ENCODE measurements at places on chromosomes 3 and 15.

GRCh38 chr3:46578973-46579755, 13.1 kb upstream of the LRRC2 start:
- no peak for DNase-seq

DNA sequence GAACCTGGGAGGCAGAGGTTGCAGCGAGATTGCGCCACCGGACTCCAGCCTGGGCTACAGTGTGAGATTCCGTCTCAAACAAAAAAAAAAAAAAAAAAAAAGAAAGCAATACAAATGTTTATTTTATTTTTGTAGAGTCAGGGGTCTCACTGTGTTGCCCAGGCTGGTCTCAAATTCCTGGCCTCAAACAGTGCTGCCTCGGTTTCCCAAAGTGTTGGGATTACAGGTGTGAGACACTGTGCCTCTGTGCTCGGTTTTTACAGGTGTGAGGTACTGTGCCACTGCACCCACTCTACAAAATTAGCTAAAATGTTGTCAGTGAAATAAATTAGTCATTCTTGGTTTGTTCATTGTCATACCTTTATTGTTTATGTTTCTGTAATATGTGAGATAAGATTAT, 5.5 kb downstream of the PIAS1 start:
- DNase-seq = no peak

GRCh38 chr15:57031605-57032004, 113.2 kb downstream of the TCF12 start:
- peak; percentile 37 for DNase-seq

DNA sequence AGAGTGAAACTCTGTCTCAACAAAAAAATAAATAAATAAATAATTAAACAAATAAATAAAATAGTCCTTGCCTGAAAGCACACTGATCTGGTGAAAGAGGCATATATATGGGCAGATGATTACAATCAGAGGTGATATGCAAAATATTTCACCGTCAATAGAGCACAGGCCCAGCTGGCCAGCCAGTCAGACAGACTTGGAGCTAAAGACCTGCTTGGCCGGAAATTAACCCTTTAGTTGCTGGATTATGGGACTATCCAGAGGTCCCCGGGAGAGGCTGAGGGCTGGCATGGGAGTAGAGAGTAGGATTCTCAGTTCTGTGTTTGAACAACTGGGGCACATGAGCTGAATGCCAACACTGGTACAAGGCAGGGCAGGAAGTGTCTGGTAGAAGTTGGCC, 59.1 kb upstream of the CTNNB1 start:
- DNase-seq = no peak

DNA sequence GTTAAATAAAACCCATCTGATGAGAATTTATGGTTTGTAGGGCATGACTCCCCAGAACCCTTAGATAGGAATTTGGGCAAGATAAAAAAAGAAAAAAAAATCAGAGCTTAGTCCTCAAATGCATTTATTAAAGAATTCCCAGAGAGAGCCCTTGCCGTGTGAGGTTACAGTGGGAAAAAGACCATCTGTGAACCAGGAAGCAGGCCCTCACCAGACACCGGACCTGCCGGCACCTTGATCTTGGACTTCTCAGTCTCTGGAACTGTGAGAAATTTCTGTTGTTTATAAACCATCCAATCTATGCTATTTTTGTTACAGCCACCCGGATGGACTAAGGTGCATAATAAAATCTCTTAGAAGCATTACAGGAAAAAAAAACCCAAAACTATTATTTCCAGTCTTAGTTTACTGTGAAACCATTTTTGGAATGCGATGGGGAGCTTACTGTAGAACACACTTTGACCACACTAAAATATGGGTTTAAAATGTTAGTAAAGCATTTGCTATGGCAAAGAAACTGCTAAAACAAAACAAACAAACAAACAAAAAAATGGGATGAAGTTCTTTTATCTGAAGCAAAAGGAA, 72.2 kb downstream of the LEKR1 start:
- DNase-seq = no peak

DNA sequence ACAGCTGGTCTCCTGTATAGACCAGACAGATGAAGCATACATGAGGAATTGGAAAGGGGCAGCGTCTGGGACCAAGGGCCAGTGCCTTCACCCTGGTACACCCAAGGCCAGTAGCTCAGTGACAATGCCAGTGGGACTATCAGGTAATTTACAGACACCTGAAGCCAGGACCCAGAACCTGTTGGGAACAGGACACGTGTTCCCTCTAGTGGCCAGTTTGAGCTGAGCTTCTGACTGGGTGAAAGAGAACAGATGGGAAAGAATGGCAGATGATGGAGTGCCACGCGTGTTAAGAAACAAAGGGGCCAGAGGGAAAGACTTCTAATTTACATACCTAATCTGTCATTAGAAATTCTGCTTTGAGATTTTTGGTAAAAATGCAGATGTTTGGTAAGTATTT, 5.1 kb upstream of the SLC25A38 start:
- peak; percentile 13 for DNase-seq

GRCh38 chr3:102471001-102471400, 36.2 kb downstream of the ZPLD1 start:
- no peak for DNase-seq

- DNase-seq = no peak
These were observed 24.5 kb downstream of the TMOD3 start for GRCh38 chr15:51853998-51854397.

- no peak for DNase-seq
These were observed at the start of gene PCSK6 for GRCh38 chr15:101489599-101490407. Gene PCSK6 (minus strand): TSS chr15:101489707. CDS start chr15:101489670, 37 bp downstream.

DNA sequence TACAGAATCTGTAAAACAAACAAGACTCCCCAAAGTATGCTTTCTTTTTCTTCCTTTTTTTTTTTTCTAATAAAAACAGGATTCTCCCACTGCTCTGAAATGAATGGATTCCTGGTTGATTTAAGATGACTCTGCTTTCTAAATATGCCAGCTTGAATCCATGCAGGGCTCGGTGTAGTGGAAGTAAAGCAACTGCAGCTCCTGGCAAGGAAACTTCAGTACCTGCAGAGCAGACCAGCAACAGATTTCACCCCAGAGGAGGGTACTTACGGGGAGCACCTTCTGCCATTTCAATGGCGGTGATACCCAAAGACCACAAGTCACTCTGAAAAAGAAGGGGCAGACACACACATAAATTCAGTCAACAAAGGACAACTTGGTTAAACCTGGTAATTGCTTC, 150.5 kb upstream of the SLC2A2 start:
- no peak for DNase-seq

DNA sequence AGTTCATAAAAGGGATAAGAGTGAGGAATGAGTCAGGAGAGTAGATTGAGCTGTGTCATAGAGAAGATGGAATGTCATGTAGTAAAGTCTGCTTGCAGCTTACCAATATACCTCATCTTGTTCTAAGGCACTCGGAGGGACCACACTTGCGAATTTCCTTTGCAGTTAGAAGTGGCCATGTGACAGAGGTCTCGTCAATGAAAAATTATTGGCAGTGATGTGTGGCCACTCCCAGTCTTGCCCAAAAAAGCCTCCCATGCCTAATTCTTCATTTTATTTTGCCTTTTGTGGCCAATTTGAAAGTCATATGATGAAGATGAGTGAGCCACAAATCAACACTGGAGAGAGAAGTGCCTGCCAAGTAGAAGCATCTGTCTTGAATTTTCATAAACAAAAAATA, 465.6 kb upstream of the ZNF385D start:
- no peak for DNase-seq

GRCh38 chr3:144754076-144754783, 782.6 kb downstream of the DIPK2A start:
- DNase-seq = no peak

GRCh38 chr3:25349828-25350724, 78.0 kb upstream of the RARB start:
- no peak for DNase-seq

- DNase-seq = no peak
These were observed 96.8 kb downstream of the IGF1R start for GRCh38 chr15:98745179-98745578.

DNA sequence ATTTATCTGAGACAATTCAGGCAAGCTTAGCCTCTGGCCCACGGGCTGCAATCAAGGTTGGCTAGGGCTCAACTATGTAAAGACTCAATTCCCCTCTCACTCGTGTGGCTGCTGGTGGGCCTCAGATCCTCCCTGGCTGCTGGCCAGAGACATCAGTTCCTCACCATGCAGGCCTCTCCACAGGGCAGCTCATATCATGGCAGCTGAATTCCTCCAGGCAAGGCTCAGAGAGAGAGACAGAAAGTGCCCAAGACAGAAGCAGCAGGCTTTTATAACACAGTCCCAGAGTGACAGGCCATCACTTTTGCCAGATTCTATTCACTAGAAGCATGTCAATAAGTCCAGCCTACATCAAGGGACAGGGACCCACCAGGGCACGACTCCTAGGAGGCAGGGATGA, 63.2 kb downstream of the XXYLT1 start:
- peak; percentile 66 for DNase-seq

GRCh38 chr15:64110950-64111678, 15.3 kb downstream of the SNX1 start:
- no peak for DNase-seq

Data from fibroblast of upper back skin (primary cell).